Stimulated activated CD8-positive, alpha-beta memory T cell treated with anti-CD3 and anti-CD28 coated beads, Interleukin-7, amount 100 ng/mL, for 48 hours (primary cell): ENCODE measurements at places on chromosomes 3 and 15.

DNA sequence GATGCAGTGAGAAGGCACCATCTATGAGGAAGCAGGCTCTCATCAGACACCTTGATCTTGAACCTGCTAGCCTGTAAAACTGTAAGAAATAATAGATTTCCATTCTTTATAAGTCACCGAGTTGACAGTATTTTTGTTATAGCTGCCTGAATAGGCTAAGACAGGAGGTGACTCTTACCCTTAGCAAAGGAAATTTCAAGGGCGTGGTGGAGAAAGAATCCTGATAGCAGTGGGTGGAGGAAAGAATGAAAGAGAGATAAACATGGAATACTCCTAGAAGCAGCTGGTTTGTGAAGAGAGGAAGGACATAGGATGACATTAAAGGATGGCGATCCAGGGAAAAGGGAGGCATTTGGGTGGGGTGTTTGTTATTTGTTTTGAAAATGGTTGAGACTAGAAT, 41.4 kb downstream of the SIDT1 start:
- DNase-seq = no peak

- DNase-seq = no peak
Measured at GRCh38 chr3:165390166-165390565, 194.0 kb upstream of the SLITRK3 start.

GRCh38 chr3:128878556-128879124, 780 bp upstream of the ACAD9 start:
- no peak for DNase-seq

- DNase-seq = no peak
Measured at GRCh38 chr15:53404930-53405493, 354.5 kb downstream of the WDR72 start.

DNA sequence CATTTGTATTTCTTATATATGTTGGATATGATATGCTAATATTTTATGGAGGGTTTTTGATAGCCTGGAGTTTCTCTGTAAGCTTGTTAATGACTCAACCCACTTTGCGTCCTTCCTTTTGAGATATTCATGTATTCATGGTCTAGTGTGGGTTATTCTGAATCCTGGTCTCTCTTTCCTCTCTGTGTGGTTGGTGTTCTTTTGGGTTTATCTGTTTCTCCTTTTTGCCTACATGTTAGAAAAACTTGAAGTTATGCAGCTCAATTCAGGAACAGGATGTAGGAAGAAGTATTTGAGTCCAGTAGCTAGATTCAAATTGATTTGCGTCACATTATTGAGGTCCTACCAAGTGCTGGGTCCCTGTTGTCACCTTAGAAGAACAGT, 28.1 kb downstream of the CMTM7 start:
- no peak for DNase-seq

DNA sequence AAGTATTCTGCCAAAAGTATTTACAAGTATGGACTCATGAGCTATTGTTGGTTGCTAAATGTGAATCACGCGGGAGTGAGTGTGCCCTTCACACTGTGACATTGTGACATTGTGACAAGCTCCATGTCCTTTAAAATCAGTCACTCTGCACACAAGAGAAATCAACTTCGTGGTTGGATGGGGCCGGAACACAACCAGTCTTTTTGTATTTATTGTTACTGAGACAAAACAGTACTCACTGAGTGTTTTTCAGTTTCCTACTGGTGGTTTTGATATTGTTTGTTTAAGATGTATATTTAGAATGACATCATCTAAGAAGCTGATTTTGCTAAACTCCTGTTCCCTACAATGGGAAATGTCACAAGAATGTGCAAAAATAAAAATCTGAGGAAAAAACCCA, 30.3 kb downstream of the SYNM start:
- no peak for DNase-seq

GRCh38 chr15:35713733-35714132, 167.8 kb upstream of the DPH6 start:
- DNase-seq = no peak

DNA sequence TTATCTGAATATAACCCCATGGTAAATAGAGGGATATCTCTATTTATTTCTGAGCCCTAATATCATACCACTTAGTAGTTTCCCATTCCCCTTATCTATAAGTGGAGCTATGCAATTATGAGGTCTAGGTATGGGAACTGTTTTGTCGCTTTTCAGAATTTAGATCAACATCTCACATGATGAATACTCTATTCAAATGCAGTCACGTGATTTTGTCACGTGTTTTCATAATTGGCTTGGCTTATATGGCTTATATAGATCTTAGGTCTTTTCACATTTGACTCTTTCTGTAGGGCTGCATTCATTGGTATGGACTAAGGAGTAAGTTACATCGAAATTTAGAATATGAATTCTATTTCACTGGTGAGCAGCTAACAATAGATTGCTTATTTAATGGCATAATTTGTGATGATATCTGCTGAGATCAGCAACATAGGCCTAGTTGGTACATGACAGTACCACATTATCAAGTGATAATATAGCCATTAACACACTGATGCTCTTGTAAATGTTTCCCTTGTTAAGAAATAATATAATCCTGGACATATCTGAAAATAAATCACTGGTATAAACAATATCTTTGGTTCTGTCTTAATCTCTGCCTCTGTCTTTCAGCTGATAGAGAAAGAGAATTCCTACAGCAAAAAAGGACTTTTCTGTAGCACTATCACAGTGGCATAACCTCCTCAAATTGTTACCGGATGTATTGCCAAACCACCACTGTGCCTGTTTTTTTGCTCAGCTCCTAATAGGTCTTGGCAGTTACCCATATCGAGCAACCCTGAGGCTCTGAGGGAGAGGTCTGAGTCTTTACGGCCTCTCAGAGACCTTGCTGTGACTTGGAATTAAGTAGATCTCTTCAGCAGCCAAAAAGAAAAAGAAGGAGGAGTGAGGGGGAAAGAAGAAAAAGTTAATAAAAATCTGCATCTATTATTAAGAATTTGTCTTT, 357.1 kb downstream of the ZPLD1 start:
- no peak for DNase-seq
